ENCODE measurements at places on chromosomes 4 and X.

GRCh38 chr4:148857239-148857972, 415.2 kb upstream of the NR3C2 start:
- DNase-seq, result no peak

DNA sequence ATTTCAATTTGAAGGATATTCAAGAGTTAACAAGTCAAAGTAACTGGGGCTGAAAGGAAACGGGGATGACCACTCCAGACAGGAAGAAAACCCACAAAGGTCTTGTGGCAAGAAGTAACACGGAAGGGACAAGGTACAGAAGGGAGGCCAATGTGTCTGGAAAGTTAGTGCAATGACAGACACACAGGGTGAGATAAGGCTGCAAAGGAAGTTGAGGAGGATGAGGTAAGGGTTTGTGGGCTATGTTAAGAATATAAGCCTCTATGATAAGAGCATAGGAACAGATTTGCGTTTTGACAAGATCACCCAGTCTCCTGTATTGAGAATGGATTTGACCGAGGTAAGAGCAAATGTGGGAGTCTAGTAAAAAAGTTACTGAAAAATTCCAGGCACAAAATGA, 21.9 kb upstream of the EMCN start:
- DNase-seq, result no peak

- DNase-seq, result no peak
Observed at GRCh38 chr4:7657545-7658297, 223.0 kb upstream of the PSAPL1 start.

- no peak for DNase-seq
Observed at GRCh38 chrX:97330151-97330550, 446.4 kb downstream of the RPA4 start.

GRCh38 chr4:104966349-104967033, 180.2 kb upstream of the TET2 start:
- DNase-seq, result no peak

GRCh38 chr4:53463340-53463739, 85.9 kb downstream of the FIP1L1 start:
- DNase-seq, result no peak

- DNase-seq, result no peak
Observed at GRCh38 chrX:149467461-149467860, 37.6 kb downstream of the IDS start.

DNA sequence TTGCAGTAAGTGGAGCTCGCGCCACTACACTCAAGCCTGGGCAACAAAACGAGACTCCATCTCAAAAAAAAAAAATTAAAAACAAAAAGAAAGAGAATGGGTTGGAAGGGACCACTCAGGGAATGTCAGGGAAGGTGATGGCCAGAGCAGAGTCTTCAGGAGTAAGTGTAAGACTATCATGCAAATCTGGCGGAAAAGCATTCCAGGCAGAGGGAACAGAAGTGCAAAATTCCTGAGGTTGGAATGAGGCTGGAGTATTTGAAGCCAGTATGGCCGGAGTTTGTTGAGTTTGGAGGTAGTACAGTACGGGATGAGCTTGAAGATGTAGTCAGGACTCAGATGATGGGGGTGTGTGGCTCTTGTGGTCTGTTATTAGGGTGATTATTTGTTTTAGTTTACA, 7.4 kb downstream of the GALNT7 start:
- no peak for DNase-seq

GRCh38 chr4:80263541-80264351, 2.7 kb upstream of the FGF5 start:
- no peak for DNase-seq
